ENCODE measurements at places on chromosomes 12 and 14.

GRCh38 chr12:72209086-72209485 is 63.1 kb upstream of the TRHDE start:
- no peak for DNase-seq
- no peaks in the 10 kb centered on the region for H3K4me1 ChIP-seq
- no peaks in the 10 kb centered on the region for H3K27me3 ChIP-seq

DNA sequence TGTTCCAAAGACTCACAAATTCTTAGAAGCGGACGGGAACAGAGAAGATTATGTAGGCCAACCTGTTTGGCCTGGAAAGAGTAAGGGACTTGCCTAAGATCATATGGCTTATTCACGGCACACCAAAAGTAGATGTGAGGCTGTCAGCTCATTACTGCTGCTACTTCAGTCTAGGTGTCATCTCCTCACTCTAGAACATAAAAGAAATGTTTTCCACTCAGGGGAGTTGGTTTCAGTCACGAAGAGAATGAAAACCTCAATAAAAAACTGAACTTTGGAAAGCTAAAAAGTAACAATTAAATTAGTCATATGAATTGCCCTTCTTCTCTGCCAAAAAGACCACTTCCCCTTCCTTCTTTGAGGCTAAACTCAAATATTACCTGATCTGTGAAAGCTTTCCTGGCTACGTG is 658 bp upstream of the CEP128 start:
- no peaks in the 10 kb centered on the region for H3K36me3 ChIP-seq
- peak overlapping the region; percentile 81 for H3K27ac ChIP-seq
- H3K4me3 ChIP-seq: peak overlapping the region; percentile 65
- H3K27me3 ChIP-seq: no peaks in the 10 kb centered on the region
- DNase-seq: no peak
- H3K4me1 ChIP-seq: peaks cover 9% of the 10 kb centered on the region

- no peak overlapping the region for H3K27ac ChIP-seq
- H3K4me3 ChIP-seq: no peak overlapping the region
- H3K27me3 ChIP-seq: no peaks in the 10 kb centered on the region
Measured at GRCh38 chr14:101939646-101940170, 24.7 kb upstream of the DYNC1H1 start.

DNA sequence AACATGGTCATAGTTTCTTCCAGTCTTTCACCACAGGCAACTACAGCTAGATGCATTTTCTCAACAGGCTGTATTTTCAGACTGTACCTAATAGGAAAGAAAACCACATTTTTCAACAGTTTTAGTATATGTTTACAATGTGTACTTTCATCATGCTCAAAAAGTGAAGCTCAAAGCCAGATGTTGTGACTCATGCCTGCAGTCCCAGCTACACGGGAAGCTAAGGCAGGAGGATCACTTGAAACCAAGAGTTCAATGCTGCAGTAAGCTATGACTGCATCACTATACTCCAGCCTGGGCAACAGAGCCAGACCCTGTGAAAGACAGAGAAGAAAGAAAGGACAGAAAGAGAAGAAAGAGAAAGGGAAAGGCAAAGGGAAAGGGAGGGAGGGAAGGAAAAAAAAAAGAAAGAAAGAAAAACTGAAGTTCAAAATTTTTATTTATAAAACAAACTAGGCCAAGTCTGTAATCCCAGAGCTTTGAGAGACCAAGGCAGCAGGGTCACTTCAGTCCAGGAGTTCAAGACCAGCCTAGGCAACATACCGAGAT is 25.5 kb downstream of the GXYLT1 start:
- H3K4me3 ChIP-seq: no peak overlapping the region
- no peak for DNase-seq
- no peaks in the 10 kb centered on the region for H3K27me3 ChIP-seq
- H3K27ac ChIP-seq: no peak overlapping the region
- no peaks in the 10 kb centered on the region for H3K36me3 ChIP-seq
- H3K4me1 ChIP-seq: peaks cover 3% of the 10 kb centered on the region

- H3K27me3 ChIP-seq: no peaks in the 10 kb centered on the region
- H3K27ac ChIP-seq: no peak overlapping the region
- DNase-seq: no peak
- no peaks in the 10 kb centered on the region for H3K36me3 ChIP-seq
- no peak overlapping the region for H3K4me3 ChIP-seq
- peaks cover 7% of the 10 kb centered on the region for H3K4me1 ChIP-seq
Measured at GRCh38 chr14:77055306-77055705, 26.8 kb upstream of the IRF2BPL start.

- no peak overlapping the region for H3K4me3 ChIP-seq
- DNase-seq: no peak
- H3K4me1 ChIP-seq: no peaks in the 10 kb centered on the region
Measured at GRCh38 chr14:88203291-88203690, 119.8 kb downstream of the KCNK10 start.

- peak within 1 kb of the TSS; percentile 73 for H3K4me3 ChIP-seq
- peak within 1 kb of the TSS; percentile 43 for H3K27ac ChIP-seq
- peaks cover 11% of the 10 kb centered on the region for H3K36me3 ChIP-seq
Measured at GRCh38 chr12:122266230-122266901, at the start of gene VPS33A. VPS33A (minus strand) TSS chr12:122266494; CDS start chr12:122266408, 86 bp downstream.

GRCh38 chr12:102564026-102564425 is 83.7 kb upstream of the IGF1 start:
- no peaks in the 10 kb centered on the region for H3K36me3 ChIP-seq
- no peak overlapping the region for H3K27ac ChIP-seq
- H3K4me1 ChIP-seq: no peaks in the 10 kb centered on the region
- no peak for DNase-seq
- H3K27me3 ChIP-seq: no peaks in the 10 kb centered on the region

- no peaks in the 10 kb centered on the region for H3K36me3 ChIP-seq
- no peak for DNase-seq
- no peaks in the 10 kb centered on the region for H3K27me3 ChIP-seq
Measured at GRCh38 chr14:23483236-23483854, 13.8 kb downstream of the NGDN start.

DNA sequence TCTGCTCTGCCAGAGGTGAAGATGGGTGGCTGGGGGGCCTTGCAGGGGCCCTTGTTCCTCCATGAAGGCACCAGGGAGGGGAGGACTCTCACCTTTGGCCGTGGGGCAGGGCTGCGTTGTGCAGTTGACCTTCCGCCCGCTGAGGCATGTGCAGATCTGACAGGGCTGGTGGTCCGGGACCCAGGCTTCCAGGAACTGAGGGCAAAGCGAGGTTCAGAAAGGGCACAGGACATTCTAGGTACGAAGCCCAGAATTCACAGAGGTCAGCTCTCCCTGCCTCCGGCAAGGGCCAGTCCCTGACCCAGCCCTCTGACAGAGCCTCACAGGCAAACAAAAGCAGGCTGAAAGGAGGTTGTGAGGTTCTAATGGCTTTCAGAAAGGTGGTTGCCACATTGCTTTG is 40.4 kb upstream of the ANO2 start:
- H3K36me3 ChIP-seq: no peaks in the 10 kb centered on the region
- H3K4me3 ChIP-seq: no peak overlapping the region
- DNase-seq: no peak
- H3K27ac ChIP-seq: no peak overlapping the region
- H3K27me3 ChIP-seq: no peaks in the 10 kb centered on the region
